Activated CD4-positive, alpha-beta T cell treated with anti-CD3 and anti-CD28 coated beads, Interleukin-2, amount 50 U/mL, for 24 hours (primary cell): ENCODE measurements at places on chromosomes 11 and 22.

DNA sequence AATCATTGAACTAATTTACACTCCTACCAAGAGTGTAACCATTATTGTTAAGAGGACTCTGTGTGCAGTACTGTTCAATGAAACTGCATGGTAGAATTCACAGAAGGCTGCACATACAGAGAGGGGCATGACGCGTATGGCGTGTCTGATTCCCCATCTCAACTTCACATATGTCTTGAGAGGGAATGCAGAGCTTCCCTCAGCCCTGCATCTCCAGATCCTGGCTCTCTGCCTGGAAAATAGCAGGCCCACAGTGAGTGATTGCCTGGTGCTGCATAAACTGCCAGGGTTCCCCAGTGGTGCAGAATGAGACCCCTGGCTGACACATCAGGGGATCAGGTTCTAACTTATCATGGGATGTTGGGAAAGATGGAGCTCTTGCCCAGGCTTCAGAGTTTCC lies 260.2 kb upstream of the ISX start:
- DNase-seq, result no peak

DNA sequence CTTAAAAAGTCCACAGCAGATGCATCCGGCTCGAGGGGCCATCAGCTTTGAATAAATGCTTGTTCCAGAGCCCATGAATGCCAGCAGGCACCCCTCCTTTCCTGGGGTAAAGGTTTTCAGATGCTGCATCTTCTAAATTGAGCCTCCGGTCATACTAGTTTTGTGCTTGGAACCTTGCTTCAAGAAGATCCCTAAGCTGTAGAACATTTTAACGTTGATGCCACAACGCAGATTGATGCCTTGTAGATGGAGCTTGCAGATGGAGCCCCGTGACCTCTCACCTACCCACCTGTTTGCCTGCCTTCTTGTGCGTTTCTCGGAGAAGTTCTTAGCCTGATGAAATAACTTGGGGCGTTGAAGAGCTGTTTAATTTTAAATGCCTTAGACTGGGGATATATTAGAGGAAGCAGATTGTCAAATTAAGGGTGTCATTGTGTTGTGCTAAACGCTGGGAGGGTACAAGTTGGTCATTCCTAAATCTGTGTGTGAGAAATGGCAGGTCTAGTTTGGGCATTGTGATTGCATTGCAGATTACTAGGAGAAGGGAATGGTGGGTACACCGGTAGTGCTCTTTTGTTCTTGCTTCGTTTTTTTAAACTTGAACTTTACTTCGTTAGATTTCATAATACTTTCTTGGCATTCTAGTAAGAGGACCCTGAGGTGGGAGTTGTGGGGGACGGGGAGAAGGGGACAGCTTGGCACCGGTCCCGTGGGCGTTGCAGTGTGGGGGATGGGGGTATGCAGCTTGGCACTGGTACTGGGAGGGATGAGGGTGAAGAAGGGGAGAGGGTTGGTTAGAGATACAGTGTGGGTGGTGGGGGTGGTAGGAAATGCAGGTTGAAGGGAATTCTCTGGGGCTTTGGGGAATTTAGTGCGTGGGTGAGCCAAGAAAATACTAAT lies 1.9 kb downstream of the NEAT1 start:
- no peak for DNase-seq

DNA sequence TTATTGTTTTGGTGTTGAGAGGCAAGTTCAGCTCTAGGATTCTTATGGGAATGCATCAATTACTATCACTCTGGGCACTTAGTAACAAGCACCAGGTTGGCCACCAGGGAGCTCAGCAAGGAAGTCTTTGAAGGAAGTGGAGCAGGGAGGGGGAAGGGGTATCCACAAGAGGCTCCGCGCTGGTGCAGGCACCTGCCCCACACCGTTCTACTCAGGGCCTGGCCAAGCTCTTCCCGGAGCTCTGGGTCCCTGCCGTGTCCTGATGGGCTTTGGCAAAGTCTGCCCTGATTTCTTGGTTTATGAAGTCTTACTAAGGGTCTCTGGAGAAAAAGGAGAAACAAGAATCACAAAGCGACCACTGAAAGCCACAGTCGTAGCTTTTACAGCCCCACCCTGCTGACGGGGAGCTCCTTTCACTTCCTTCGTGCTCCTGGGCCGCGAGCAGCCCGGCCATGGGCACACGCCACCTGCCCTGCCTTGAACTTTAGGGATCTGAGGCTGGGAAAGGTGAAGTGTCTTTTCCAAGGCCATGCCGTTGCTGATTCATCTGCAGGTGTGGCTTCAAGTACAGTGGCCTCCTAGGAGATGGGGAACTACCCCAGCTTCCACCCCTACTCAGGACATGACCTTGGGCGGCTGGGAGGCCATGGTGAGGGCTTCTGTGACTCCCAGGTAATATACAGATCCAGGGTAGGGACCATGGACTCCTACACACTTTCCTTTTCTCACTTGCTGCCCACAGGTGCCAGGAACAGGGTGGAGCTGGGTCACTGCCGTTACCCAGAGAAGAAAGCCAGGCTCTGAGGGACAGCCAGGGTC lies 15.9 kb upstream of the LRRC32 start:
- DNase-seq, result no peak

DNA sequence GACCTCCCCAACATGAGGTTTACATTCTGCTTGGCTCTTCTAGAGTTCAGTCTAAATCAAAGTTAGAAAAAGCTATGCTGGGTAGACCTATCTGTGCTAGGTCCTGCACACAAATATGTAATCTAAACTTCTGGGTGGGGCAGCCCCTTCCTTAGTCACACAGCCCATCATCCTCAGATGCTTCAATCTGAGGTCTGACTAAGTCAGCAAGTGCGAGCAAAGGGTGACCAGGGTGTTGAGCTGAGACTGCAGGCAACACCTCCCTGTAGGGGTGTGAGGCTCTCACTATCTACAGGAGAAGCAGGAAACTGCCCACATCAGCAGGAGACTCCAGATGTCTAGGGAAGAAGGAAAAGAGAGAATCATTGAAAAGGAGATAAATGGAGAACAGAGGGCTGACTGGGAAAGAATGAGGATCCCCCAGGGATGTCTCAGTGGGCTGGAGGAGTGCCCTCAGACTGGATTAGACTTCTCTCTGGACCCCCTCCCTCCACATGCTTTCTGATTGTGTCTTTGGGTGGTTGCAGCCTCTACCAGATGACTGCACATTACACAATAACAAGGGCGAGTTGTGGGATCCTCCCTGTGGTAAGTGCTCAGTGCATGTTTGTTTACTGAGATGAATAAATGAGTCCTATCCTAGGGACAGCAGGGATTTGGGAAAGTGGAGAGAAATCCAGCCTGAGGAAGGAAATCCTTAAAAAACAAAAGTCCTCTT lies 266.2 kb upstream of the PLET1 start:
- DNase-seq, result no peak

- no peak for DNase-seq
Measured at GRCh38 chr22:48786679-48786996, 1041.0 kb downstream of the BRD1 start.

- DNase-seq, result no peak
Measured at GRCh38 chr11:12160680-12161079, 50.3 kb downstream of the MICAL2 start.

DNA sequence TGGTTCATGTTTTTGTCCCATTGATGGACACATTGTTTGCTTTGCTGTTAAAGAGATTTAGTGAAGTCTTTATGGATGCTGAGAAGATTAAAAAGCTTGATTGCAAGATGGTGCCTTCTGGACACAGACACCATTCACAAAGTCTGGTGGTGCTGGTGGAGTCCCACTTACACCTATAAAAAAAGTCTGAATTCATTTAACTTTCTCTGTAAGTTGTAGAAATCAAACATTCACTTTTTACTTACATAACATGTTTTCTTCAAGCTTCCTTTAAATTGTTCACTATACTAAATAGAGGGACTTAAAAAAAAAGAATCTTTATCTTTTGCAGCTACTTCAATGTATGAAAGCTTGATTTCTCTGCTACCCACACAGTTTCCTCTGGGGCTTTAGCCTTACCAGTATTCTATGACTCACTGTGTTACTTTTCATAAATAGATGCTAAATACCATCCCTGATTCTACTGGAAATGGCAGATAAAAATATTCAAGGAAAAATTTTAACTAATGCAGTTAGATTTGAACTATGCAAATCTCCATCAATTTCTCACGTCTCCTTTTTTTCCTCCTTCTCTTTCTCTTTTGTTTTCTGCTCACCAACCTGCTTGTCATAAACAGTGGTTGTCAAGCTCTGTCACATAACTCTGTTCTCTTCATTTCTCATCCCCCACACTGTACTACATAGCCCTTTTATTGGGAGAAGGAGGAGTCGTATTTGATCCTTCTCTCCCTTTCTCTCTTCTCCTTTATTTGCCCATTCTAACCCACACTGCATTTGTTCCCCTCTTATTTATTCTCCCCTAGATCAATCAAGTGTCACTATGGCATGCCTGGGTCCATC lies 89.7 kb downstream of the FAM76B start:
- DNase-seq, result no peak

GRCh38 chr11:46505741-46506482 lies 87.9 kb downstream of the AMBRA1 start:
- DNase-seq, result no peak

GRCh38 chr11:125874556-125875124 lies 12.8 kb upstream of the HYLS1 start:
- DNase-seq, result peak; percentile 55

GRCh38 chr11:66066751-66067150 lies 3.3 kb upstream of the PACS1 start:
- DNase-seq, result no peak

DNA sequence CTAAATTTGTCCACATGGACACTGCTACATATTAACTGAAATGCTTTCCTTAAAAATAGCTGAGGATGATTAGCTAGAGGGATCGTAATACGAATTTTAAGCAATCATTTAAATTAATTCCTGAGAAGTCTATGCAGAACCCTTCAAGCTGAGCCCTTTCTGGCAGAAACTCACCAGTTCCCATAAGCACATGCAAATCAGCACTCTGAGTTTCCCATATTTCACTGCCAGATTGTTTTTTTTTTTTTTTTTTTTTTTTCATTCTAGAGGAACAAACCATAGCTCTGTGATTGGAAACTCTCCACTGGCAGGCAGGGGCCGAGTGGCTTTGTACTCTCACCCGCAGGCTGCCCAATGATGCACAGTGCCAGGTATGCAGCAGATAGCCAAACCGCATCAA lies 145.6 kb downstream of the EFCAB6 start:
- DNase-seq, result no peak

GRCh38 chr11:7787239-7787638 lies 9.5 kb downstream of the OR5P2 start:
- no peak for DNase-seq

DNA sequence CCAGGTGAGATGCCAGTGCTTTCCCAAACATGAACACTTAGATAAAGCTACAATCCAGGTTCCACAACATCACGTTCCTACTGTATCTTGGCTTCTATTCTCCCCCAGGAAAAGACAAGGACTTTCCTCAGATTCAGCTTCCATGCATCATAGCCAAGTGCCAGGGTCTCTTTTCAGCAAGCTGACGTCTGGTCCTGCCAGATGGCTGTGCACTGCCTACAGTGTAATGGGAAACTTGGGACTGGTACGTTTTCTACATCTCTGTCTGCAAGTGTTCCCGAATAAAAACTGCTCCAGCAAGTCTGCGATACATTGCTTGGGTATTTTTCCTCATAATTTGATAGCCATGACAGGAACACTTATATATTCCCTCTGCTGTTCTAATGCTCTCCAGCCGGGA lies 412.5 kb downstream of the FAM181B start:
- DNase-seq, result no peak
